ENCODE measurements at places on chromosomes 6 and 20. TPM values are rescaled to one million over a fixed set of nuclear protein-coding genes. Genes with fewer than 3 reads are reported as not detected.

Gene NOX3
- not detected for total RNA-seq

DNA sequence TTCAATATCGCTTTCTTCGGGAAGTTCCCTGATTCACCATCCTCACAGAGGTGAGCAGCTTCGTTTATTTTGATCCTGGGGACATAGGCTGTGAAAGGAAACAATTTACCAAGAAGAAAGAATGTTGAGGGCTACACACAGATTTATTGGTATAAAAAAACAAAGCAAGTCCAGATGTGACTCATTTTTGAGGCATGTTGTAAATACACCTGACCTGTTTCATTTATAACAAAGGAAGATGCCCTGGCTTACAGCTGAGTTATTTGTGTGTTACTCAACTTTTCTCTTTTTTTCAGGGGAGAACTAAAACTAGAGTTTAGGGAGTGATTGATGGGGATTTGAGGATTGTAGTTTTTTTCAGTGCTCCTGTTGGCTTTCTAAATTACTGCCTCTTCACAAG lies 489.5 kb downstream of the CBLN4 start:
- no peak for DNase-seq

GRCh38 chr20:59087829-59088433 lies 45.3 kb upstream of the PRELID3B start:
- peak; percentile 70 for DNase-seq

Gene GTF2H4
- 5.5 TPM for total RNA-seq

- DNase-seq = peak; percentile 68
These were observed 229.8 kb downstream of the ZMYND8 start for GRCh38 chr20:47126709-47127108.

Gene LINC00237
- total RNA-seq = not detected

Gene HCK
- not detected for total RNA-seq

GRCh38 chr6:149261364-149262040 lies 56.0 kb upstream of the TAB2 start:
- no peak for DNase-seq

Data from myocyte (in vitro differentiated cells).